ENCODE measurements at places on chromosomes 2 and 18.

- DNase-seq, result no peak
These were observed 176.9 kb upstream of the SMAD7 start for GRCh38 chr18:49127471-49128190.

DNA sequence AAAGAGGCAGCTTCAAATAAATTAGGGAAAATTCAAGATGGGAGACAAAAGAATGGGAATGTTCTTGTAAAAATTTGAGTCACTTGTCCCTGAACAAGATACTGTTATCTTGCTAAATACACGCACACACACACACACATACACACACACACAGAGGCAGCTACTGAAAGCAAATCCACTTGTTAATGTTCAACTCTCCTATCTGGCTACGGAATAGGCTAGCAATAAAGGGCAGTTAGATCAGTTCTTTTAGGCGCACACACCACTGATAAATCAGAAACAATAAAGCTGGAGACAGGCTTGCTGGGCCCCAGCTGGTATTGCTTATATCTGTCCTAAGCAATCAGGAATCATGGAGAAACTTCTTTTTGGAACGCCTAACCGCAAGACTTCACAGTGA, 461.6 kb downstream of the BCL11A start:
- DNase-seq, result no peak

DNA sequence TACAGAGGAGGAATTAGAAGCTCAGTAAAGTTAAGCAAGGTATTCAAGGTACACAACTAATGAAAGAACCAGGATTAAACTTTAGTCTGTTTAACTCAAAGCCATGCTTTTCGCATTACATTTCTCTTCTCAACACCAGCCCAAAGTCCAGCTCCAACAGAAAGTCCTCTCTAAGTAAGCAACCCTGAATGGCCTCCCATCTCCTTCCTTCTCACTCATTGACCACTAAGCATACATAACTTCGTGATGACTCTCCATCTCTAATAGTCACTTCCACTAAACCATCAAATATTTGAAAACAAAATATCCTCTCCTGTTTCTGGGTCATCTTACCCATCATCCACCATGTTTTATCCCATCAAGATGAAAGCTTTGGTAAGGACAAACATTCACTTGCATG, 219.8 kb downstream of the RAD51AP2 start:
- DNase-seq, result no peak

GRCh38 chr2:216830346-216830745, 29.5 kb downstream of the TNP1 start:
- no peak for DNase-seq
